H1 (cell line): ENCODE measurements at places on chromosomes 13 and 19.

DNA sequence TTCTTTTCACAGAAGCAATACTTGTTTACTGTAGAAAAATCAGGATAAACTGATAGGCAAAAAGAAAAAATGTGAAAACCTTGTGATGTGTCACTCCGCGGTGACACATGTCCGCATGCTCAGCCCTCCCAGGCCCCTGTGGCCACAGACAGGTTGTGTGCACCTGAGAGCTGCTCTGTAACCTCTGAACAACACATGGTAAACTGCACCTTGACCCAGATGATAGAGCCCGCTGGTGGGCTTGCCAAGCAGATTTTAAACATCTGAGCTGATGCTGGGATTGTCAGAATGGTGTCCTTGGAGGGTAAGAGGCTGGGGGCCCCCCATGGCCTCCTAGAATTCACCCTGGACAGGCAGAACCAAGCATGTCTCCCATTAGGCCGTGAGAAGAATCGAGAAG, 33.8 kb downstream of the DHRS12 start:
- no peak for DNase-seq

- no peak for DNase-seq
These were observed 9.3 kb upstream of the ACP4 start for GRCh38 chr19:50780753-50781435.

- DNase-seq: no peak
These were observed 177.3 kb downstream of the PCDH9 start for GRCh38 chr13:67052550-67053490.

DNA sequence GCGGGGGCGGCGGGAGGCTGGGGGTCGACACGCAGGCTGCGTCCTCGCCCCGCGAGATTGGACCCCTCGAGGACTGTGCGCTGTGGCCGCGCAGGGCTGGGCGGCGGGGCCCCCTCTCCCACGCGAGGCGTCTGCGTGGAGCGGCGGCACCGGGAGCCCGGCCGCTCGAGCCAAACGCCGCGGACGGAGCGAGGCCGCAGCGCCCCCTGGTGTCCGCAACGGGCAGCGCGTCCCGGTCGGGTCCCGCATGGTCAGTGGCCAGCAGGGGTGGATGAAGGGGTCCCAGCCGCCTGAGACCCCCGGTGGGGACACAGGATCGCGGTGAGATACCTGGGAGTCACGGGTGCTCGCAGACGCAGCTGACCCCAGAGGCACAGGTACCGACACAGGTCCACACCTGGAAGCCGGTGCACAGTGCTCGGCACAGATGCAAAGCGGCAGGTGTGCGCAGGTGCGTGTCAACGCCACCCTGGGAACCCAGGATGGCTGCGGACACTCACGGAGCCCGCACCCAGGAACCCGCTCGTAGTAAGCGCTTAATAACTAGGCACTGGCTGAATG, 2.1 kb upstream of the CIRBP start:
- DNase-seq: peak; percentile 97

DNA sequence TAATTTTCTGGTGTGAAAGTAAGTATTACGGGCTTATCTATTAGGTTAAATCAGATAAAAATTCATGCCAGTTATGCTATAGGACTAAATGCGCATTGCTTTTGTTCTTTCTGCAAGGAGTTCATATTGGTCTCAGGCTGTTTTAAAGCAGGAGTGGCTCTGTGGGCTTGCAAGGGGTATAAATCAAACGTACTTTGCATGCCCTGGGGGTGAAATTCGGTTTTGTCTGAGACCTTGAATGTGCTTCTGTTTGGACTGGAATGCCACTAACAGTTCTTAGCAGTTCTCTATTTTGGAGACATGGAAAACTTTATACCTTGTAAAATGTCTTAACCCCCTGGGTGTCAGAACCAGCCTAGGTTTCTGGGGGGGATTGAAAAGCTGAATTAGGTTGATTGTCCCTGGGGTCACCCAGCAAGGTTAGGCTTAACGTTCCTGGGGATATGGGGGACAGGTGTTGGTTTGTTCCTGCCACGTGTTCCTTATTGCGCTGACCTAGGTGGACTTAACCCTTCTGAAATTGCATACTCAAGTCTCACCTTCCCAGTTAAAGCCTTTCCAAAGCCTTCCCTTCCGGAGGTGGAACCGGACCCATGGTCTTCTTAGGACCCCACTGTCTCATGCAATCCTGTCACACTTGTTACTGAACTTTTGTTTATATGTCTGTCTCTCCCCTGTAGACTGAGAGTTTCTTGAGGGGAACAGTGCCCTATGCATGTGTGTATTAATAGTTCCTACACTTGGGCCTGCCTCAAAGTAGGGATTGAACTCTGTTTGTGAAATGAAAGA, 182.2 kb downstream of the LMO7 start:
- DNase-seq: no peak

- no peak for DNase-seq
These were observed 11.6 kb upstream of the PGLS start for GRCh38 chr19:17499648-17500446.

GRCh38 chr19:31377736-31378135, 28.5 kb upstream of the TSHZ3 start:
- no peak for DNase-seq

DNA sequence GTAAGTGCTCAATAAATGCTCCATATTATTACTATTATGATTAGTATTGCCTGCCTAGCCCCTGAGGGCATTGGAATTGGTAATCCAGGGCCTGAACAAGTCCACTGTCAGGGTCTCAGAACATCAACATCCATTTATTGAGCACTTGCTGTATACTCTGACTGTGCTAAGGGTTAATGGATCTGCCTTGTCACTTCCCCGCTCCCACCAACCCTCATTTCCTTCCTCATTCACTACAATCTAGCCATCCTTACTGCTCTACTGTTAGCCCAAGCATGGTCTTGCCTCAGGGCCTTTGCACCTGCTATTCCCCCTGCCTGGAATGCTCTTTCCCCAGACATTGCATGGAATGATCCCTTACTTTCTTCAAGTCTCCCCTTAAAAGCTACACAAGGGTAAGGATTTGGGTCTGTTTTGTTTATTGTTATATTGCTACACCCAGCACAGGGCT, 12.7 kb upstream of the ANGPTL8 start:
- no peak for DNase-seq

GRCh38 chr19:2080336-2080988, 15.7 kb downstream of the MOB3A start:
- no peak for DNase-seq

GRCh38 chr19:55546822-55547614, 1.7 kb upstream of the SBK3 start:
- DNase-seq: no peak

- DNase-seq: no peak
These were observed 113.6 kb downstream of the SACS start for GRCh38 chr13:23319883-23320224.

DNA sequence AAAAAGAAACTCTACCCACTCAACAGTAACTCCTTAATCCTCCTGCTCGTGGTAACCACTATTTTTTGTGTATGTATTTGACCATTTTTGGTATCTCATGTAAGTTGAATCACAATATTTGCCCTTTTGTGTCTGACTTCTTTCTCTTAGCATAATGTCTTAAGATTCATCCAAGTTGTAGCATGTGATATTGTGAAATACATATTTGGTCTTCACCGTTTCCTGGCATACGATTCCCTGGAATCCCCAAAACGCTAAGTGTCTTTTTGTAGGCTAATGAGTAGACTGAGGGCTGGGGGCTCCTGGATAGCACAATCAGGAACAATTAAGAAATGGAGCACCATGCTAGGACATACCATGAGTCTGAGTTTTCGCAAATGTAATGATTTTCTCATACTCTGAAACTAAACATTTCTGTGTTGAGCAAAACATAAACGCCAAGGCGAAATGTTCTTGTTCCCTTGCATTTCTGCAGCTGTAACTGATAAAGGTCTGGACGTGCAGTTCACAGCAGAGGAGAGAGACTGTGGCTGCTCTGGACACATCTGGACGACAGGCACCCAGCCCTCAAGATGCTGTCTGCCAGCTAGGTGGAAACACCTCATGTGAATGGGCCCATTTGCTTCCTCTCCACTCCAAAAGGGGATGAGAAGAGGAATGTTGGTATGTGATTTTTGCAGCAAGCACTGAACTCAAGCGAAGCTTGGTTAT, 38.4 kb downstream of the BRD4 start:
- no peak for DNase-seq

- DNase-seq: no peak
These were observed 64.6 kb downstream of the GGACT start for GRCh38 chr13:100523981-100524386.
